IPS DF 19.7 (cell line): ENCODE measurements at places on chromosomes 6 and 20.

DNA sequence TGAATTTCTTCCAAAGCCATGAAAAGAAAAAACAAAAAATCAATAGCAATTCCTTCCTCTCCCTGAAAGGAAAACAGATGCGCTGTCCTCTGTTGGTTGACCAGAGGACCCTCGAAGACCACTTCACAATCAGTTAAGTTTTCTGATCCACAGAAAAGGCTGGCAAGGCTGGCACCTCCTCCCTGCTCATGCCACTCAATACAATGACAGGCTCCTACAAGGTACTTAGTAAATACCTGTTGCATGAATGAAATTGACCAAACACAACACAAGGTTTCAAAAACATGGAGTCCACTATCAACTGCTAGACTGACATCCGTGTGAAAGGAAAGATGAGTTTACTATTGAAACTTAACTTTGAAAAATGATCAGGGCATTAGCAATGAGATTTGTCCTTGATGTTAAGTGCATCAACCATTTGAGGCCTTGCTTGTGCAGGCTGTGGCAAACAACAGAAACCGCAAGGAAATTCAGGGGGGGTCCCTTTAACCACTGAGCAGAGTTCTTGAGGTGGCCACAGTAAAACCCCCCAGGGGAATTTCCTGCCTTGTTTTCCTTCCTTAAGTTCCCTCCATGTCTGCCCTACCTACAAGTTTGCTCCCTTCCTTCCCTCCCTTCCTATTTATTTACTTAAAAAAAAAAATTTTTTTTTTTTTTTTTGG lies 27.9 kb upstream of the RTF2 start:
- DNase-seq, result no peak

DNA sequence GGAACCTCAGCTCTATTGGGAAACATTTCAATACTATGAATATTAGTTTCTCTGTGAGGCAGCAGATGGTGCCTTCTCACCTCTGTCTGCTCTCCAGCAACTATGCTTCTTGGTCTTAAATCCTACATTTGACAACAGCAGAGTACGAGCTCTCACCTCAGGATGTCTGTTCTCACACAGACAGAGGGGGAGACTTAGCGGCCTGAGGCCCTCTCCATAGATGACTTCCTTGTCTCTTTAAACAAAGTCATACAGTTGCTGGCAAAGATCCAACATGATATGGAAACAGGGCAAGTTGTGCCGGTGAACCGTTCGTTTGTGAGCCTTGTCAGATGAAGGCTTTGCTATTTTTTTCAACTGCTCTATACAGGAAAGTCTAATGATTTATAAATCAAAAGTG lies 43.7 kb upstream of the GABRR1 start:
- no peak for DNase-seq

DNA sequence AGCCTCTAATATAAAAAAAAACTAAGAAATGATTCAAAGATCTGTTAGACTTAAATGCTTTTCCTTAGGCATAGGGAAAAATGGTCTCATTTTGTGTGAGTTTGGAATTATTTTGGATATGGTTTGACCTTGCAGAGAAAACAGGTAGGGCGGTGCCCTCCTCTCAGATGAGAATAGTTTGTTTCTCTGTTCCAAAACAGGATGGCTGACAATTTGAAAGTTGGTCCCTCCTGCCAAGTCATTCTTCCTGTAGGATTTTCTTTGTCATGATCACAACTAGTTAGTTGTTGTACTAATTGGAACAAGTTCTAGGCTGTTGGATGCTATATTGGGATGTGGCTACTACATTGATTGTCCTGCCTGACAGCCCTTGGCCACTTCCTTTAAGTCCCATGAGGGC lies 108.6 kb downstream of the BCKDHB start:
- DNase-seq, result no peak

GRCh38 chr6:75775219-75775618 lies 26.2 kb downstream of the MYO6 start:
- DNase-seq, result no peak

DNA sequence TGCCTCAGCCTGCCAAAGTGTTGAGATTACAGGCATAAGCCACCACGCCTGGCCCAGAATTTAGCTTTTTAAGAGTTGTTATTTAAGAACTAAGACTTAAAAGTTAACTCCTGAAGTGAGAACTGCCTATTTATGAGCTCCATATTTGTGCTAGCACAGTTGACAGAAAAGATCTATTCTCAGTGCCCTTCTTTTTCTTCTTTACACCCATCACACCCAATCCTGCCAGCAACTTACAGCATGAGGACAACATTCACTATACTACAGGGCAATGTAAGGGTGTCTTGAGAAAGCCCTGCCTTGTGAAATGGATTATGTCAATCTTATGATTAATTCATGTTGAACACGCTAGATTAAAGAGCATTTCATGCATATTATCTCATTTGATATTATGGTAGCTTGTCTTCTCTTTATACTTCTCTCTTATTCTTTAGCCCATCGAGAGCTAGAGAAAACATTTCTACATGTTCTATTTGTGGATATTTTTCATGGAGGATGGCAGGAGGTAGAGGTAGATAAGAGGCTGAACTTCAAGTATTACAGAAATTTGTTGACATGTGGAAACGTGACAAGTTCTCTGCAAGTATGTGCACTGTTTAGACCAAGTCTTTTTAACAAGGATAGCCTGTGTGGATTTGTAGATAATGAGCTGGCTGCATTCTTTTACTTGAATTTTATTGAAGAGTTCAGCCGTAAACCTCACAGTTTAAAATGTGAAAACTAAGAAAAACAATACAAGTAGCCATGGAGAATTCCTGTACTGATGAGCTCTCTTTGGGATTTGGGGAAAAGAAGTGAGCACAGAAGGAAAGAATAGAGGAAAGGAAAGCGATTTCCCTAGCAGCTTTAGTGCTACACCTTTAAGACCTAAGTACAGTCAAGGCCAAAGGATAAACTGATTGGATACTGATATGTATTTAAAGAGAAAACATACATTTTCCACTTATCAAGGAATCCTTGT lies 212.2 kb downstream of the ARHGAP18 start:
- no peak for DNase-seq

DNA sequence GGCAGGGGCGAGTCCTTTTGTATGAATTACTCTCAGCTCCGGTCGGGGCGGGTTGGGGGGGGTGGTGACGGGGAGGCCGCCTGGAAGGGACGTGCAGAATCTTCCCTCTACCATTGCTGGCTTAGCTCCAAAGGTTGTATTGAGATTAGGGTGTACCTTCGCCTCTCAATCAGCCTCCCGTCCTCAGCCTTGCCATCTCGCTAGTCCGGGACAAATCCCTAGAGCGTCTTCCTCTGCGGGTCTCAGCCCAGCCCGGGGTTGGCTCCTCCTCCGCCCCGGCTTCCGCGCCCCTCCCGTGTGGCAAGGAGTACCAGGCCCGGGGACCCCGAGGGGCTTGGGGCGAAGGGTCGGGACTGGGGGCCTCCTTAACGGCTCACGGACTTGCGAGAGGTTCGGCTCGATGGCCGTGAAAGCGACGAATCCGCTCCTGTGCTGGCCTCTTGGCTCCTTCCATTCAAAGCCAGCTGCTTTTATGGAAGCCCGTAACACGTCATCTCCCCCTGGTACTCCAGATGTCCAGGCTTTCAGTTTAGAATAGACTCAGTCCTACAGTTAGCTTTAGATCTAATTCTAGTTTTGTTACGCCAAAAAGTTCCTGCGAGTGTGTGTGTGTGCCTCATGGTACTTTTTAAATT lies 636 bp upstream of the EEF1A1 start:
- DNase-seq, result no peak

GRCh38 chr6:44096612-44097011 lies 30.6 kb downstream of the MRPL14 start:
- no peak for DNase-seq

DNA sequence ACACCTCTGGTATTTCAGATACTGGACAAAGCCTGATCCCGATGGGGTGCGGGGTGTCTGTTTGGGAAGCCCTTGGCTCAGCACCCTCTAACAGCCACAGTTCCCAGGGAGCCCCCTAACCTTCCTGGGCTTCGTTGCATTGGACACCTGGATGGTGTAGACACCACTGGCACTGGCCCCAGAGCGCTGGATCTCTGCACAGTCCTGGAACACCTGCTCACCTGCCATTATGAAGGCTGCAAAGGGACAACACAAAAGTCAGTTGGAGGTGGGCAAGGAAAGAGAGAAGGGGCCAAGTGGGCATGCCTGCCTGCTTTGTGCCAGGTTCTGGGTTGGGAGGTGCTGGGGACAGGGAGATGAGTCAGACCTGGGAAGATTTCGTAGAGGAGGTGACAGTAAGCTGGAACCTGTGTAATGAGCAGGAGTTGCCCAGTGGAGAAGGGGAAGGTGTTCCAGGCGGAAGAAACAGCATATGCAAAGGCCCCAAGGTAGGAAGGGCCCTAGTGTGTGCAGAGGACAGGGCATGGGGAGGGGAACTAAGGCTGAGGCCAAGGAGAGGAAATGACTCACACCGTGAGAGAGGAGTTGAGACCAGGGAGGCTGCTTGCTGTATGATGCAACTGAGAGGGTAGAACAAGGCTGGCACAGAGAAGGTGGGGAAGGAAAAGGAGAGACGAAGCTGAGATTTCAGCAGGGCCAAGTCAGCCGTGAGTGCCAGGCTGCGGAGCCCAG lies 34.9 kb downstream of the ANGPT4 start:
- no peak for DNase-seq

GRCh38 chr6:111995404-111995803 lies 58.5 kb upstream of the CCN6 start:
- no peak for DNase-seq

- DNase-seq, result no peak
These were observed 31.6 kb upstream of the SNX9 start for GRCh38 chr6:157791450-157791849.

DNA sequence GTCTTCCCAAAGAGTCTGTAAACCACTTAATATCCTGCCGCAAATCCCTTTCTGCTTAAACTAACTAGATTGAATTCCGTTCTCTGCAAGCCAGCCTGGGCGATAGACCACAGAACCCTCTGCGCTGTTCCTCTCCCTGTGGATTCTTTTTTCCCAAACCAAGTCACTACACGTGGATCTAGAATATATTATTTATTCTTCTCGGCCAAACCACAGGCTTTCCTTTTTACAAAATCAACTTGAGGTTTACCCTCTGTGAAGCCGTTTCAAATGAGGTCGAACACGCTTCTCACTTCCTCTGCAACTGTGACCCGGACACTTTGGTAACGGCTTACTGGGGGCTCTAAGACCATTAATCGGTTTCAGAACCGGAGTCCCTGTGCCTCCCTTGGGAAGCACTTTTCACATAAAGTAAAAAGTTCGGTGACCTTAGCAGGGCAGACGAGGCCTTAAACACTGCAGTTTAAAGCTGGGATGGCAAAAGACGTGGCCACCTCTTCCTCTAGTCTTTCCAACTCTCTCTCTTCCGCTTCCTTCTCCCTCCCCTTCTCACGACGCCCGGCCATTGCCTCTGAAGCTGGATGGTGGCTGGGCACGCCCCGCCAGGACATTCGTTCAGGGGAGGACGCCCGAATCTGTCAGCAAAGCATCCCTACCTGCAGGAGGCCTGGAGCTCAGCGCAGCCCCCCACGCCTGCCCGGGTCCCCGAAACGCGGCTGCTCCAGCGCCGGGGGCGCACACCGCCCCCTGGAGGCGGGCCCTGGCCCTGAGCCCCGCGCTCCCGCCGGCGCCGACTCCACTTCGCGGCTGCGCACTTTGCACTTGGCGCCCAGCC lies 55.0 kb upstream of the FOXC1 start:
- no peak for DNase-seq

GRCh38 chr6:149122850-149123821 lies 194.4 kb upstream of the TAB2 start:
- DNase-seq, result no peak

DNA sequence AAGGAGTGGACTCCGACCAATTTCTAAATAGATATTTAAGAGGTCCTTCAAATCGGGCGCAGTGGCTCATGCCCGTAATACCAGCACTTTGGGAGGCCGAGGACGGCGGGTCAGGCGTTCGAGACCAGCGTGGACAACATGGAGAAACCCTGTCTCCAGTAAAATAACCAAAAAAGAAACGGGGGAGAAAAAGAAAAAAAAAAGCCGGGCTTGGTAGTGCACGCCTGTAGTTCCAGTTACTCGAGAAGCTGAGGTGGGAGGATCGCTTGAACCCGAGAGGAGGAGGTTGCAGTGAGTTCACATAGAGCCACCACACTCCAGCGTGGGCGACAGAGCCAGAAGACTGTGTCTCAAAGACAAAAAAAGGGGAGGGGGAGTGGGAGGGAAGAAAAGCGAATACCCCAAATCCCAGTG lies 53.3 kb upstream of the HFE start:
- no peak for DNase-seq

- DNase-seq, result no peak
These were observed 22.0 kb downstream of the PERP start for GRCh38 chr6:138084904-138085838.

GRCh38 chr6:169966312-169967181 lies 215.1 kb downstream of the ERMARD start:
- no peak for DNase-seq

GRCh38 chr20:1177680-1178079 lies 7.1 kb downstream of the TMEM74B start:
- DNase-seq, result no peak

DNA sequence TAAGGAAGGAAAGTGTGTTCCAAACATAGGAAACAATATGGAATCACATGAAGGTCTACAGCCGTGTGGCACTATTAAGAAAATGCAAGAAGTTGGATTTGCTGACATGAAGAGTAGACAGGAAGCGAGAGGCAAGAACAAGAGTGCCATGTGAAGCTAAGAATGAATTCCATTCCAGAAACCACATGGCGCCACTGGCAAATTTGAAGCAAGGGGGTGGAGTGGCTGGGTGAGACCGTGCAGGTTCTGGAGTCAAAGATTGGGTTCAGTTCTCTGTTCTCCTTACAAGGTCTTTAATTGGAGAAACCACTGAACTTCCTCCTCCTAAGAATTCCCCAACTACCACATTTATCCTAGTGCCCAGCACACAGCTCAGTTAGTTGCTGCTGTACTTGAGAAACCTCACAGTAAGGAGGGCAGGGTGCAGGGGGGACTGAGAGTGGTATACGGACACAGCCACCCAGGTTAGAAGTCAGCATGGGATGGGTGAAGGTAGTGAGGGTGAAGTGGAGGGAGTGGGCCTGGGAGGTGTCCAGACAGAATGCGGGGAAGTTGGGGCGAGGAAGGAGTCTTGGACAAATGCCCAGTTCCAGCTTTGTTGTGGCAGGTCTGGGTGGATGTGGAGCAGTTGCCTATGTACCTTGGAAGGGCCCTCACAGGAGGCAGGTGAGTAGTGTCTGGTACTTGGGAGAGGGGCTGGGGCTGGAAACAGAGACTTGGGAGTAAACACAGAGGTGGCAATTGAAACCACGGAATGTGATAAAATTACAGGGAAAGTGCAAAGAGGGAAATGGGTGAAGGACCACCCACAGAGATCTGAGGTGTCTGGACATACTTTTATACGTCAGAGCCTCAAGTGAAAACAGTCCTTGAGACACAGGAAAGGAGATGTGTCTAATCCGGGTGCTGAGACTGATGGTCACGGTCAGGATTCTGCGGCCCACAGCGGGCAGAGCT lies 14.3 kb downstream of the LYRM4 start:
- no peak for DNase-seq

- no peak for DNase-seq
These were observed 111.5 kb upstream of the SYNDIG1 start for GRCh38 chr20:24357931-24358330.

GRCh38 chr20:24144371-24144770 lies 155.8 kb upstream of the GGTLC1 start:
- DNase-seq, result no peak
